ENCODE measurements at places on chromosomes 12 and 14.

- no peak for DNase-seq
Measured at GRCh38 chr12:26493656-26494055, 298.3 kb downstream of the SSPN start.

- no peak for DNase-seq
Measured at GRCh38 chr12:130155416-130156073, 6.7 kb upstream of the FZD10 start.

DNA sequence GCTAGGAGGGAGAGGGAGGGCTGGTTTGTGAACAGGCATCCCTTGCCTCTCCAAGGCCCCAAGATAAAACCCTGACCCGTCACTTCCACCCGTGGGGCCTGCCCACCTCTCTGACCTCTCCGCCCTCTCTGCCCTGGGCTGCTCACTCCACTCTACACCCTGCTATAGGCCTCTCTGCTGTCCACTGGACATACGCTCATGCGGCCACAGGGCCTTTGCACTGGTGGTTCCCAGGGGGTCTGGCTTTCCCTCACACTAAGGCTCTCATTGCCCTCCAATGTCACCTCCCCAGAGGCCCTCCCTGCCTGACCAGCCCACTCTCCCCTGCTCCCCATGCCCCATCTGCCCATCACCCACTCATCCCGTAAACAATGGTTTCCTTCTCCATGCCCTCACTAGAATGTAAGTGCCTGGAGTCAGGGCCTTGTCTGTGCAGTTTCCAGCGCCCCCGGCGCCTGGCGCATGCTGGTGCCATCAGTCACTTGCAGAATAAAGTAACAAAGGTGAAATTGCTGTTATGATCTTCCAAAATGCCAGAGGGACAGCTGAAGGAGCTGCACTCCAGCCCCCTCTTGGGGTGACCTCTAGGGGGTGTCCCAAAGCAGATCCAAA, 73.6 kb downstream of the RFLNA start:
- DNase-seq = no peak

- no peak for DNase-seq
Measured at GRCh38 chr12:3016191-3016590, 57.0 kb downstream of the TEAD4 start.

DNA sequence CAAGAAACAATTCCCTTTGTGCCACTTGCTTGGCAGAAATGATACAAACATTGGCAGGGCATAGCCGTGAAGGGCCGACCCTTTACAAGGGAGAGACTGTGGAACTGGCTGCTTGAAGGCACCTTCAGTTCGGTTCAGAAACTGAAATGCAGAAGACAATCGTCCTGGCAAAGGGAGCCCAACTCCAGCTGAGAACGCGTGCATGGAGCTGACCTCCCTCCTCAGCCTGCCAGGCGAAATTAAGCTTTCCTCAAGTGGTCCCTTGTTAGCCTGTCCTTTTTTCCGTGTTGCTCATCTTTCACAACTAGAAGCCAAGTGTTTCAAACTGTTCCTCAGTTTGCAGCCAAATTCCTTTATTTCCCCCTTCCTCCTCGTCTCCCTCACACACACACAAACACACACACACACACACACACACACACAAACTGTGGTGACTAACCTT, 8.1 kb downstream of the LGR5 start:
- DNase-seq = no peak

DNA sequence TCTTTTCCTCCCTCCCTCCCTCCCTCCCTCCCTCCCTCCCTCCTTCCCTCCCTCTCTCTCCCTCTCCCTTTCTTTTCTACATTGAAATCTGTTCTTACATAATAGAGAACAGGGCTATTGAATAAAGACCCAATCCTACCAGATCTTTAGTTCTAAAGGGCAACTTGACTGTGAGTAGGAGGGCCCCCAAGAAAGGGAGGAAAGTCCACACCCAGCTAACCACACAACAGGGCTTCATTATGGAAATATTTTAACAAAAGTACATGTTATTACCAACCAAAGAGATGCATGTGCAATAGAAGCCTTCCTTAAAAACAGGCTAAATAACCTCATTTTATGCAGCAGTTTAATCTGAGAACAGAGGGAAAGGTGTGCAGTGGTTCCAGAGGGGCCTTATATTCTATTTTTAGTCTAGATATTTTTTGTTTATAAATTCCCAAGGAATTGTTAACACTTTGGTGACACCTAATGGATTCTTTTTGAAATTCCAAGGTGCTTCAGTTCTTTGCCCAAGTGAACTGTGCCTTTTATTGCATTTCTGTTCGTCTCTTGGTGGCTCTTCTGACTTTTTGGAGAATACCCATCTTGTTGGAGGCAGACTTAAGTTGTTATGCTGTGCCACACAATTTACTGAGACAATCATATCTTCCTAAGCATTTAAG, 63.0 kb downstream of the GNS start:
- DNase-seq = no peak

GRCh38 chr12:131947482-131948027, 2.2 kb upstream of the EP400 start:
- no peak for DNase-seq

DNA sequence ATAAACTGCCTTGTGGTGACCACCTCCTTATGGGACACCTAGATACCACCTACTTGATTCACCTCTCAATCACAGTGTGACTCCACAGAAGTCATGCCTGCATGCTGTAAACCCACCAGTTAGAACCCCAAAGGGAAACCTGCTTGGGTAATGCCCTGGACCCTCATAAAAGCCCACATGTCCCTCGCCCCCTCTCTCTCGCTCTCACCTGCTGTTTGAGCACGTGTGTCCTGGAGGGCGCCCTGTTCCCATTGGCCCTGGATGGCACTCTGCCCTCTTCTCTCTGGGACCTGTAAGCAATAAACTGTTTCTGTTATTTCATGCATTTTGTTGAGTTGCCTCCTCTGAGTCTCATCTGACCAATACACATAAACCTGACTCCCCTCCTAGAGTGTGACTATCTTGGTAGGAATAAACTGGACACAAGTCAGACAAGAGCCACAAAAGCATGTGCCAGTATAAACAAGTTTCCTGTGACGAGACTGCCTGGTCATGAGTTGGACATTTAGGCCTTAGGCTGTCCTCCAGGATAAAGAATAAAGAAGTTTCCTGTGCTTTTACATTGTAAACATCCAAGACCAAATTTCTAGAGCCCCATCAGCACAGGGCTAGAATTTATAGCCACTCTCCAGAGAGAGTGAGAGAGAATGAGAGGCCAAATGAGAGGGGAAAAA, 8.6 kb downstream of the IFI27L2 start:
- no peak for DNase-seq

GRCh38 chr14:56992332-56992820, 182.1 kb upstream of the OTX2 start:
- no peak for DNase-seq

- no peak for DNase-seq
Measured at GRCh38 chr12:131908092-131909080, 14.0 kb downstream of the ULK1 start.

DNA sequence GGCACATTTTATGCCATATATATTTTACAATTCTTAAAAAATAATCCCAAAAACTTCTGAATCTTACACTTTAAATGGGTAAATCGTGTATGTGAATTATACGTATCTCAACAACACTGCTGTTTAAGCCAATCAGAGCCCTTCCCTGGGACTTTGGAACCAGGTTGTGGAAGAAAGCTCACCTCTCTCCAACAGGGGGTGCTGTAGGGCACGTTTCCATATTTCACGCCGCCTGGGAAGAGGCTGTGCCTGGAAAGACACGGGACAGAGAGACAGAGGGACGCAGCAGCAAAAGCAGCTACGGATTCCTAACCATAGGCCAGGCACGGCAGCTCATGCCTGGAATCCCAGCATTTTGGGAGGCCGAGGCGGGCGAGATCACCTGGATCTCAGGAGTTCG, 29.4 kb upstream of the FBRSL1 start:
- DNase-seq = no peak
